Neural progenitor cell (in vitro differentiated cells): ENCODE measurements at places on chromosomes 3 and 15.

- DNase-seq = no peak
Measured at GRCh38 chr3:134985864-134986715, 191.0 kb downstream of the EPHB1 start.

GRCh38 chr3:174216019-174216418 is 643.1 kb upstream of the NAALADL2 start:
- no peak for DNase-seq

GRCh38 chr15:96209285-96209735 is 121.2 kb upstream of the NR2F2 start:
- DNase-seq = no peak

DNA sequence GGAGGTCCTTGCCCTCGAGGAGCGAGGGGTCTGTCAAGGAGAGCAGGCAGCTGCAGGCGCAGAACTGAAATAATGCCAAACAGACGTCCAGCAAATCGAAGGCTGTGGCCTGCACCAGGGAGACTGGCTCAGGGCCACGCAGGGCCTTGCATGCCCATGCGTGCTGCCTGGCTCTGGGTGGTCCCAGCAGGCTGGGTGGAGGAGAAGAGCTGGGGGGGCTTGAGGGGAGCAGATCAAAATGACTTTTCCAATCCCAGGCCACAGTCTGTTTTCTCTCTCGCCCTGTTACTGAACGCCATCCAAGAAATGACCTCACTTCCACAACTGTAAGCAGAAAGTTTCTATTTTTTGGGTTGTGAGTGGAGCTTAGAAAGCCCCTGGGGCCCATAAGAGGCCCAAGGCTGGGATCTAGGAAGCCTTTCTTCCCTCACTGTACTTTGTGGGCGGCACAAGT is 96.9 kb upstream of the RPL32 start:
- no peak for DNase-seq

GRCh38 chr3:147963711-147964110 is 554.5 kb downstream of the ZIC1 start:
- DNase-seq = no peak

DNA sequence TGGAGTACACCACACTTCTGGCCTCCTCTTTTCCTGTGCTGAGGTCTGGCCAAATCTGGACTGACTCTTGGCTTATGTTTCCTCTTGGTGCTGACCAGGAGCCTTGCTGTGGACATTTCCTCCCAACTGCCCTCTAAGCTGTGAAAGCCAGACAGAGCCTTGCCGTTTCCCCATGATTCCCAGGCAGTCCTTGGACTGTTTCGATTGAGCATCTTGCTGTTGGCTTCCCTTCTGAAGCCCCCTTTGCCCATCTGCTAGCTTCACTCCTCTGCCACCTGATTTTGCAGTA is 110.5 kb downstream of the EPHB1 start:
- DNase-seq = no peak

DNA sequence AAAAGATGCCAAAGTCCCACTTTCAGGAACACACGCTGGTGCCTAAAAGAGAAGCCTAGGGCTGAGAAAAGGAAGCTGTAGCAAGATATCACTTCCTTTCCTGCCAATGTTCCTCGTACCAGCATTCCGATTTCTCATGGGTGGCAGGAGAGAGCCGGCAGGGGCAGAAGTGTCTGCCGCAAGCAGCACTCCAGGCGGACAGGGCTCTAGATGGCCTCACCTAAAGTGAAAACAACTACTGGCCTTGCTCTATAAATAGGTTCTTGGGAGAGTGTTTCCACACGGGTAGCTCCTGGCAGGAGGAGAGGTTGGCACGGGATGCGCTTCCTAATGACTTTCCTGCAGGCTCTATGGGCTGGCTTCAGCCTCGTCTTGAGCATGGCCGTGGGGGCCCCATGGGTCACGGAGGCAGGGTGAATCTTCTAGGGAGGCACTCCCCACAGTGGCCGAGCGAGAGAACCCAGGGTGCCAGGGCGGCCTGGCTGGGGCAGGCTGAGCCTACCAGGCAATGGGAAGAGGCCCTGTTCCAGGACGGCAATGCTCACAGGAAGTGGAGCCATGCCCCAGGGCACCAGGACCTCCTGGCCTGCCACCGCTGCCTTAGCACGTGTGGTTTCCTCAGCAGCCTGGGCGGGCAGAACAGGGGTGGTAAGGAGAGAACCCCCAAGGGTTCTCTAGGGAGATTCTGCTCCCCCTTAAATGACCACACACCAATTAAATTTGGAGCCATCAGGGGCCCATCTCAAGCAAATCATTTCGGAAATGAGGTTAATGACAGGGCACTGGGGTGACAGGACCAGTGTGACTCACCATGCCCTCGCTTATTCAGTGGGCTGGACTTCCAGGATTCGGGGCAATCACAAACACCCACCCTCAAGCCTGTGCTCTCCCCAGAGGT is 14.6 kb upstream of the DUSP7 start:
- no peak for DNase-seq

DNA sequence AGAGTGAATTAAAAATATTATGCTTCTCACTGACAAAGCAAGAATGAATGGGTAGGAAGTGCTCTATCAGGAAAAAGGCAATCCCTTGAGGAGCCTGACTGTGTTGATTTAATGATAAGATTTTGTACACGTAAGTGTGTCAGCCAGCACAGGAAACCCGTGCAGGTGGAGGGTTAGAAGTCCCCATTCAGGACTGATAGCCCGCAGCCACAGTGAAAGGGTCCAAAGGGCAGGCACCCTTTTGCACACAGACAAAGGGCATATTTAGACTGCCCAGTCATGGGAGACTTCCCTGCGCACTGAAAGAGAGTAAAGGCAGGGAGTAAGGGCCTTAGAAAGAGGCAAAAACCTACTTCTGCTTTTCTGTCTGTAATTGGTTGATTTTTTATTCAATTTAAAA is 26.4 kb upstream of the SKIL start:
- no peak for DNase-seq
